ENCODE measurements at places on chromosomes 12 and 14. TPM values are rescaled to one million over a fixed set of nuclear protein-coding genes. Genes with fewer than 3 reads are reported as not detected.

OR4K5 gene
- not detected for polyA plus RNA-seq

FGF6 gene
- polyA plus RNA-seq: 0.16 TPM

COL2A1 gene
- polyA plus RNA-seq: not detected

GPRC5D gene
- 0.13 TPM for polyA plus RNA-seq

C14orf132 gene
- 18.7 TPM for polyA plus RNA-seq

CDKL1 gene
- 13.4 TPM for polyA plus RNA-seq

RPGRIP1 gene
- 0.15 TPM for polyA plus RNA-seq

ITGA7 gene
- polyA plus RNA-seq: 87.5 TPM

RNASE4 gene
- 135 TPM for polyA plus RNA-seq

USP15 gene
- polyA plus RNA-seq: 31.9 TPM

TARBP2 gene
- polyA plus RNA-seq: 24.1 TPM

MANSC4 gene
- polyA plus RNA-seq: not detected

NGB gene
- polyA plus RNA-seq: not detected

GYS2 gene
- 0.04 TPM for polyA plus RNA-seq

CCDC184 gene
- 3.7 TPM for polyA plus RNA-seq

ESR2 gene
- 1.6 TPM for polyA plus RNA-seq

TMPRSS12 gene
- not detected for polyA plus RNA-seq

All from urinary bladder (tissue), 4 donors.